ENCODE measurements at places on chromosomes 3 and 15.

- no peak for DNase-seq
Measured at GRCh38 chr3:177772908-177773557, 575.8 kb upstream of the TBL1XR1 start.

DNA sequence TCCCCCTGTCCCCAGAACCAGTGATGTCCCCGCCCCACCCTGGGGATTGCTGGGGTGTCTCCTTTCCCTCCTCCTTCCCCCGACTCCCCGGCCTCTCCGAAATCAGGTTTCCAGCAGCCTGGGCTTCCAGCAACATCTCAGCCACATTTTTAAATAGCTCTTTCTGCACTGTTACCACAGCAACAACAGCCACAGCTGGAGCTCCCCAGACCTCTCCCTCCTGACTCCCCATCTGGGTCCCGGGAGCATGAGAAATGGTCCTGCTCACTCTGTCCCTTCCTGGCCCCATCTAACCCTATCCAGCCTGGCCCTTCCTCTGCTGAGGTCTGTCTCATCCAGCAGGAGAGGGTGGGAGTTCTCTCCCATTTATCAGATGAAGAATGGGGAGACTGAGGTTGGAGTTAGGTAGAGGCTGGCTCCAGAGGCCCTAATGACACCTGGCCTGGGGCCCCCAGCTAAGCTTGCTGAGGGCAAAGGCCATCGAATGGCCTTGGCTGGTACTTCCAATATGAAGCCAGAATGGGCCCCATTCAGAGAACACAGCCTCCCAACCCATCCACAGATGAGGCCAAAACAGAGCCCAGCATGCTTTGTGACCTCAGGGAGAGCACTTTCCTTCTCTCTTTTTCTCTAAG lies 1.5 kb downstream of the CAMK1 start:
- DNase-seq = no peak

GRCh38 chr3:145900056-145900829 lies 260.7 kb downstream of the PLOD2 start:
- DNase-seq = no peak

DNA sequence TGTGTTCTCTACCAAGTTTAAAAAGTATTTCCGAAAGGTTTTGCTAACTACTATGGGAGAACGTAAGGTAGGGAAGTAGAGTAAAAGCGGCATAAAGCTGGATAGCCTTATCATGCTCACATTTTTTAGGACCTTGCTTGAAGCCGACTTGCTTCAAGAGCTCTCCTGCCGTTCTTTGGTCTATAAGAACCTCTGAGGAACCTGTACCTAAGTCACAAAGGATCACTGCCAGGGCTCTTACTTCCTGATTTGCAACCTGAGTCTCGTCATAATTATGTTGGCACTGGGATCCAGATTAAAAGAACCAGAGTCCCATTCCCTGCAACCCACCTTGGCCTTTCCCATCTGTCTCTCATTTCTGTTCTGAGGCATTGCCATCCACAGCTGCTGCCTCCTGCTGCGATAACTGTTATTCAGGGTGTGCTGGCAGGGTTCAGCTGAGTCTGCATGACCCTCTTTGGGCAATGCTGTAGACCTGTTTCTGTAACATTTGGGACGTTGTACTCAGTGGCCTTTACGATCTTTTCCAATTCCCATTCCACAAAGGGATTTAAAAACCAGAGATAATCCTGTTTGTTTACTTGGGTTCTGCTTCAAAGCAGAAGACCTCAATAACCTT lies 131.0 kb upstream of the UMPS start:
- no peak for DNase-seq

GRCh38 chr3:195441476-195441991 lies 1.3 kb downstream of the ACAP2 start:
- no peak for DNase-seq

- DNase-seq = no peak
Measured at GRCh38 chr3:115052906-115053305, 94.2 kb downstream of the ZBTB20 start.

DNA sequence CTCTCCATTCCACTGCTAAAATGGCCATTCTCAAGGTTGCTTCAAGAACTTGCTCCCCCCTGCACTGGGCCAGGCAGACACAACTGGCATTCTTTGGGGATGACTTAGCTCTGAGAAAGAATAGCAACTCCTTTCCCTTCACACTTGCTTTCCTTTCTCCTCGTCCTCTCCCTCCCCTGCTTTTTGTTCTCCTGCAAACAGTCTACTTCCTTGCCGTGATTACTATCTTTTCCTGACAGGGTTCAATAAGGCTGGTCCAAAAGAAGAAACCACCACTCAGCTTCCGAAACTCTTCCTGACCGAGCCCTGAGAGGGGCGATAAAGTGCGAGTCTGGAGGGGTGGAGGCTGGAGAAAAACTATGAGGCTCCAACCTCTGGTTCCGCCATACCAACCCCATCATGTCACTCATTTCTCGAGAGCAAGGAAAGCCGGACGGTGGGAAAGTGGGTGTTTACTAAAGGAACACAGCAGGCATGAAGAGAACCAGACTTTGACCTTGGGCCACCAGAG lies 5.0 kb downstream of the AMOTL2 start:
- no peak for DNase-seq

DNA sequence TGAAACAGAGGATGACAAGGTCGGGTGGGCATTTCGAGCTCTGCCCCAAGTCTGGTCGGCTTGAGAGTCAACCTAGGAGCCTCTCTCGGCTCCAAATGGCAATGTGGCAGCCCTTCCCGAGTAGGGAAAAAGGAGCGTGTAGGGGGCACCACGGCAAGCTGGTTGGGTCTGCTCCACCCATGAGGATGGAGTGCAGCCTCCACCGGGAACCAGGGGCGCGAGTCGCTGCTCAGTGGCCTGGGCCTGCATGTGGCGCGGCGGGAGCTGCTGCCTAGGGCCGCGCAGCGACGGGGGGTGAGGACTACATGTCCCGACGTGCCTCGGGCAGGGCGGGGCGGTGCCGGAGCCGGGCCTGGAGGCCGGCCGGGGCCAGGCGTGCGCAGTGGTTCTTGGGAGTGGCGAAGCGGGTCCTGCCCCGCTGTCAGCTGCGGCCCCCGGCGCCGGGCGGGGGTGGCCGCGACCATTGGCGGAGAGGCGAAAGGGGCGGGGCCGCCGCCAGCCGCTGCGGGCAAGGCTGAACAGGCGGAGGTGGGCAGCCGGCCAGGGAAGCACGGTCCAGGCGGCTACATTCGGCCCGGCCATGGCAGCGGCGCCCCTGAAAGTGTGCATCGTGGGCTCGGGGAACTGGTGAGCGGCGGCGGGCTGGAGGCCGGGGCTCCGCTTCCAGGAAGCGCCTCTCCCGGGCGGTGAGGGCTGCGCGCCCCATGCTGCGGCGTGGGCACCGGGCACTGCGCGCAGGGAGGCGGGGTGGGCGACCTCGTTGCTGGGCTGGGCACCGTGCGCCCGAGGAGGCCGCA lies at the start of gene GPD1L:
TSS of gene GPD1L (plus strand) at position 489 of the 797 bp plus-strand sequence. CDS start at position 581, 92 bp downstream.
- DNase-seq = peak; percentile 70

DNA sequence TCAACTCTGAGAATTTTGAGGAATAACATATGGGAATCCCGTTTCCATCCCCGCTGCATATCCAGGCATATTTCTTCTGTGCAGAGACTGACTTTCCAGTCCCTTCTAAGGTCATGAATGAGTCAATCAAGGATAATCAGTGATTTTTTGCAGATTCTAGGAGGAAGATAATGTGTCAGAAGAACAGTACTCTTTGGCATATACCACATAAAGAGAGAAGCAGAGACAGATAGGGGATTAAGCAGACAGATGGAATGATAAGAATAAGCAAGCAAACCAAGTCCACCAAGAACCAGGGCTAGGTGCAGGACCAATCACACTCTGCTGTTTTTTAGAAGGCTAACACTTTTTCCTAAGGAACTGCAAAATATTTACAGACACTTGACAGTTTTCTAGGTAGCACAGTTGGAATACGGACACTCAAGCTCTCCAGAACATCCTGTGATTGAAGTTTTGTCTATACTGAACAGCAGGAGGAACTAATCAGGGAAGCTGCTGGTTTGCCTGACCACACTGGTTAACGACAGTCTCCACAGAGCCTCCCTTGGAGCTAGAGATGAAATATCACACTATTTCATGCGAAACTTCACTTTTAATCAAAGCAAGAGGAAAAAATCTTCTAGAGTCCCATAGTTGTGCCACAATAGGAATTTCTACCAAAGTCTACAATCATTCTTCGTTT lies 450.0 kb upstream of the KCNMB2 start:
- no peak for DNase-seq

- DNase-seq = no peak
Measured at GRCh38 chr3:194162070-194162678, 26.2 kb downstream of the HES1 start.

- DNase-seq = no peak
Measured at GRCh38 chr15:57122080-57122840, 203.8 kb downstream of the TCF12 start.

DNA sequence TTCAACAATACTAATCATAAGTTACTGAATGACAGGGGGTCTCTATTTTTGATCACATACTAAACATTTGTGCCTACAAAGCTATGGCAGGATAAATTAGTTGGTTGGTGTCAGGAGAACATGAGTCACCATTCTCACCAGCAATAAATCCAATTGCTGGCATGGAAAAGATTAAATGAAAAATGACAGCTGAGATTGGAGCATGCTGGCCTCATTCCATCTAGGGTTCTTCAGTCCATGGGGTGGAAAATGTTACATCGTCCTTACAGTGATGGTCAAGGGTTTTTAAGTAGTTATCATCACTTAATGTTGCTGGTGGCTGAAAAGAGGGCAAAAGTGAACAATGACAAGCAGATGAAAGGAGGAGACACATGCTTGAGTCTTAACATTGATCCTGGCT lies 180.1 kb upstream of the BCL6 start:
- peak; percentile 73 for DNase-seq

GRCh38 chr3:134939978-134940377 lies 144.9 kb downstream of the EPHB1 start:
- no peak for DNase-seq

DNA sequence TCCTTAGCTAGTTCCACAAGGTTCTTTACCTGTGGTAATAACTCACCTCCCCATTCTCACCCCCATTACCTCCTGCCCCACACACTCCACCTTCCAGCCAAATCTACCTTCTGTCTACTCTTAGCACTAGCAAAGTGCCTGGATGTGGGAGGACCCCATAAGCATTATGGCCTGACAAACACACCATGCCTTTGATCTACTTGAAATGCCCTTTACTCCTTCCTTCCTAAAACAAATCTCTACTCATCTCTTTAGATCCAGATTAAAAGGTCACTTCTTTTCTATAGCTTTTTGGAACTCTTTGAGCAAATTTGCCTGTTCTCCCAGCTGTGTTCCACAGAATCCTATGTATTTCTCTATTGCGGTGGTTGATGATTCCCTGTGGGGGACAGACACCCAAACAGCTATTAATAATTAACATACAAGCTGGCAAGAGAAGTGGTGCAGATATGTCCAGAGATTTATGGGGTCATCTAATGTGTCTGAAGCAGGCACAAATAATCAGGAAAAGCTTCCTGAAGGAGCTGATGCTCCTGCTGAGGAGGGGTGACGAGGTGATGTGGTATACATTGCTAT lies 34.0 kb downstream of the DGKG start:
- no peak for DNase-seq

- DNase-seq = no peak
Measured at GRCh38 chr3:115632026-115632425, 8.7 kb downstream of the GAP43 start.

- no peak for DNase-seq
Measured at GRCh38 chr15:45254405-45254804, 2.4 kb downstream of the SLC28A2 start.

DNA sequence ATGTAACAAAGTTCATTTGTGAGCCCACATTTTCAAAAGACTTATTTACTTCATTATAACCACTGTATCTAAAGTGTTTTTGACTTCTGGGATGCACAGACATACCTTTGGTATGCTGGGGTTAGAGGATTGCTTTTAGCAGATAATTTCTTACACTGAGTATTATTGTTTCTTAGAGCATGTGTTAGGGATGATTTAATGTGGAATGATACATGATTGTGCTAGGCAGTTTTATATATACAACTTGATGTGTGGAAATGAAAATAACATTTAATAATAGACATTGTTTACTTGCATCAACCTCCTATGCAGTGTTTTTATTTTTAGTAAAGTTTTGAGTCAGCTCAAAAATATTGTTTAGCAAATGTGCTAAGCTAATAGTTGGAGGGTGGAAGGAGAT lies 3.4 kb downstream of the KIF23 start:
- DNase-seq = no peak

DNA sequence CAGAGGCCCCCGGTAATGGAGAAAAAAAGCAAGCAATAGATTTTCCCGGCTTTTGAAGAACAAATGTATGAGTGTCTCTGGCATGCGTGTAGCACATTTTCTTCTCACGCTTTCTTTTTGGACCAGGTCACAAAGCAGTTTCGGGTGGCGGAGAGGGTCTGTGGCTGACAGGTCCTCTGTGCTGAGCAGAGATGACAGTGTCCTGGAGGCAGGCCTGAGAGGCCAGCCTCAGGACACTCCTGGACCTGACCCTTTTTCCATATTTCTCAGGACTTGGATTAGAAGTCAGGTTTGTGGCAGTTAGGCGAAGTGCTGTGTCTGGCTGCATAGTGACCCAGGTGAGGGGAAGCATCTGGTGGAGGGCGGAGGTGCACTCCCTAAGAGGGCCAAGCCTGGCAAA lies 52.9 kb downstream of the KLF13 start:
- no peak for DNase-seq

GRCh38 chr15:36430726-36431265 lies 148.6 kb upstream of the CDIN1 start:
- DNase-seq = no peak

DNA sequence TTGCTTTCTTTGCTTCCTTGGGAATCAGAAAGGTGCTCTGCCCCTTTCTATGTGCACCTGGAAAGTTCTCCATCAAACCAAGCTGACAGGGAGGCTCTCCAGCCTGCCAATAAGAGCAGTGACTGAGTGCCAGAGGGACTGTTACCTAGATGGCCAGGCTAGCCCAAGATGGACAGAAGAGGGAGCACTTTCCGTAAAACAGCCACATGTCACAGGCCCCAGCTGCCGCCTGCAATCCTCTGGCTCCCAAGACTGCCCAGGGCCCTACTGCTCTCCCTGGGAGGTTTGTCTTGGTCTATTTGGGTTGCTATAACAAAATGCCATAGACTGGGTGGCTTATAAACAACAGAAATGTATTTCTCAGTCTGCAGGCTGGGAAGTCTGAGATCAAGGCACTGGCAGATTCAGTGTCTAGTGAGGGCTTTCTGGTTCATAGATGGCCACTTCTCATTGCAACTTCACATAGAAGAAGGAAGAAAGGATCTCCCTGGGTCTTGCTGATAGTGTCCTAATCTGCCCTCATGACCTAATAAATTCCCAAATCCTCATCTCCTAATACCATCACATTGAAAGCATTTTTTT lies 72.3 kb downstream of the TAMM41 start:
- DNase-seq = no peak

GRCh38 chr15:83053151-83053550 lies 13.9 kb downstream of the BTBD1 start:
- DNase-seq = peak; percentile 80

DNA sequence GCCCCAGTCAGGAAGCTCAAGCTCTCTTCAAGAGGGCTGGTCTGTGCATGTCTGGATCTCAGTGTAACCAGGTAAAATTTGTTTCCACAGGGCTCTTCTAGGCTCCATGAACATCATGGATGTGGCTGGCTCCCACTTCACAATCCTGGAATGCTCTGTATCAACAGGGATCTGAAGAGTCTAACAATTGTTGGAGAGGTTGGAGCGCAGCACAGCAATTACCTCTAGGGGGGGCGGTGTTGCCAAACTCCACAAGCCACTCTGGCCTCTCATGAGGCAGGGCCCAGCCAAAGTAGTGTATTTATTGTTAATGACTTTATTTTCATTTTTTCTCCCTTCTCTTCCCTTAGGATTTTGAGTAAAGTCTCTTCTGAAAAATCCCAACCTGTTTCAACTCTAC lies 6.1 kb upstream of the EIF2B5 start:
- DNase-seq = no peak

GRCh38 chr15:63466378-63467192 lies 37.8 kb upstream of the USP3 start:
- no peak for DNase-seq

Data from retinal pigment epithelial cell (primary cell).